ENCODE measurements at places on chromosomes 7 and 10. TPM values are rescaled to one million over a fixed set of nuclear protein-coding genes. Genes with fewer than 3 reads are reported as not detected.

Gene AGR2
- not detected for total RNA-seq

Gene CREM
- 34.1 TPM for total RNA-seq

DNA sequence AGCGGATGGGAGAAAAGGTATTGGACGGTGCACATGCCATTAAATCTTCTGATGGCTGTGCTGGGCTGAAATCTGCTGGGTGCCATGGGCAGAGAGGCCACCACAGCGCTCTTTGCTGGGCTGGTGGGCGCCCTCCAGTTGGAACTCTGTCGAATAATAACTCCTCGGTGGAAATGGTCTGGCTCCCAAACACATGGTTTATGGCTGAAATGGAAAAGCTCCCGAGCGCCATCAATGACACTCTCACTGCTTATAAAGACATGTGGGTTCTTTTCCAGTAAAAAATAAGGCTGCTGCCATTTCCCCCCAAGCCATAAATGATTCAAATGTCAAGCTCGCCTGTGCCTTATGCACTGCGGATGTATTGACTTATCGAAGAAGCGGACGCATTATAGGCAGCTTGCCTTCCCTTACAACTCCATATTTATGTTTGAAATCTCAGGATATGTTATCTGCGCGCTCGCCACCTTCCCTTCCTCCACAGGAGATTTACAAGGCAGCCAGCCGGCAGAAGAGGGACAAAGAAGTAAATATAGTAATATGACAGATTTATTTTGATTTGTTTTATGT is 239.0 kb upstream of the MKI67 start:
- DNase-seq: no peak
- no peak overlapping the region for H3K4me3 ChIP-seq
- no peaks in the 10 kb centered on the region for H3K36me3 ChIP-seq
- H3K27ac ChIP-seq: no peak overlapping the region
- H3K4me1 ChIP-seq: no peaks in the 10 kb centered on the region

DNA sequence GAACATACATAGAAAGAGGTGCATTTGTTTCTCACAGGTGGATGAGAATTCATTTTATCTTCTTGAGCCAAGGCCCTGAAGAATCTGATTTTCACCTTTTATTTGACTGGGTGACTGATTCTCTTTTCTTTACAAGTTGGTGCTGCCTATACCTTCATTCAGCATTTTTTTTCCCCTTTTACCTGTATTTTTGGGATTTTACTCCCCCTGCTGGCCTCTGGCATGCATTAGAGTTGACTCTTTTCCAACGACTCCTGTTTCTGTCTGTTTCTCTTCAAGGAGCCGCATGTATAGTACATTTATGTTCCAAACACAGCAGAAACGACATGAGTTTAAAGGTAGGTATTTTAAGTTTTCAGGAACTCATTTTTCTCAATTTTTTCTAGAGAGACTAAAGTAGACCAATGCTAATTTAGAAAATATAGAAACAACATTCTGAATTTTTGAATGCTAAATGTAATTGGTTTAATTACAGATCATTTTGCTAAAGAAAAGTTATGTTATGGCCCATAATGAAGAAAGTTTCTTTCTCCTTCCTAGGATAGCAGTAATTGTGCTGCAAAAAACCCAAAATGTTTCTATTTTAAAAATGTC is 149.8 kb upstream of the HDAC9 start:
- no peaks in the 10 kb centered on the region for H3K27me3 ChIP-seq
- H3K4me3 ChIP-seq: no peak overlapping the region
- H3K27ac ChIP-seq: no peak overlapping the region
- DNase-seq: no peak
- no peaks in the 10 kb centered on the region for H3K36me3 ChIP-seq

DNA sequence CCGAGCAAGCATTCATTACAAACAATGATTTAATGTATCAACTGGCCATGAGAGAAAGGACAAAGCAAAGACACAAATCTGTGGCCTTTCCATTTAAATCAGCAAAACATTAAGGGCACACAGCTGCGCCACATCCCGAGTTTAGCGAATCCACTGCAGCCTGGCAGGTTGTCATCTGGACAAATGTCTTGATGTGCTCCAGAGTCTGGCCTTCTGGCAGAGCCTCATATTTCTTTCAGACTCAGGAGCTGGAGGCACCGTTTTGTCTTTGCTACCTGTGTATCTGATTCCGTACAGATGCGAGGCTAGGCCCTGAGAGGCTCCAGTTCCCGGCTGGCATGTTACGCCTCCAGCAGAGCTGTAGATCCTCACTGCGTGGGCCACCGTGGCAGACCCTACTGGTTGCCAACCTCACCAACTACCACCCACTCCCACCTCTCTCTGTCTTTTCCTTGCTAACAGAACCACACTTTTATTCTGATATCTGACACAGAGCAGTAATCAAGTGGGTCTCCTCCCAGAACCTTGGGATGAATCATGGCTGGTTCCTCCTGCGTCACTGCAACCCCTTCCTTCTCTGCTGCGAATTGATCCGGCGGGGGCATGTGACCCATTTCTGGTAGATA is 40.9 kb upstream of the EFCAB10 start:
- DNase-seq: no peak
- H3K27me3 ChIP-seq: no peaks in the 10 kb centered on the region
- H3K4me3 ChIP-seq: no peak overlapping the region
- no peak overlapping the region for H3K27ac ChIP-seq
- no peaks in the 10 kb centered on the region for H3K4me1 ChIP-seq

Data from thoracic aorta (tissue), 2 donors.